Esophagus squamous epithelium (tissue), 5 donors: ENCODE measurements at places on chromosomes 5 and 9. TPM values are rescaled to one million over a fixed set of nuclear protein-coding genes. Genes with fewer than 3 reads are reported as not detected.

- no peak for DNase-seq
Measured at GRCh38 chr5:96065685-96066385, 104.2 kb upstream of the ELL2 start.

DNA sequence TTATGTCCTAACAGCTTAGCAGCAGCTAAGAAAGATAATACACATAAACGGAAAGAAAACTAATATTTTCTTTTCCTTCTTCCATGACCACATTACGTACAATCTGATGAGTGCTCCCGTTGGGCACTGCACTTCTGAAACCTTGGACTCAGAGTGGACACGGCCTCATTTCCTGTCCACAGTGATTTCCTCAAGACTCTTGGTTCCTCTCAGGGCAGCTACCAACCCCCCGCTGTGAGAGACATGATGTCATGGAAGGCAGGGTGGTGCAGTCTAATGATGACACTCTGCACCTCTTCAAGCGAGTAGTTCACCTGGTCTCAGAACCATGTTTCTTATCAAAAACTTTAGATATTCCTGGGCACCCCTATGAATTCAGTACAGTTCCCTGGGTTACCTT lies 68.7 kb upstream of the CTSL start:
- no peak for DNase-seq

GRCh38 chr9:106600955-106601560 lies 261.9 kb upstream of the ZNF462 start:
- DNase-seq: no peak

GRCh38 chr9:89065921-89066320 lies 74.7 kb downstream of the S1PR3 start:
- DNase-seq: no peak

GRCh38 chr9:10633785-10634184 lies 21.0 kb upstream of the PTPRD start:
- DNase-seq: no peak

- DNase-seq: no peak
Measured at GRCh38 chr5:24595329-24595728, 49.4 kb downstream of the CDH10 start.

- DNase-seq: no peak
Measured at GRCh38 chr5:149831492-149831891, 101.4 kb downstream of the PPARGC1B start.

DNA sequence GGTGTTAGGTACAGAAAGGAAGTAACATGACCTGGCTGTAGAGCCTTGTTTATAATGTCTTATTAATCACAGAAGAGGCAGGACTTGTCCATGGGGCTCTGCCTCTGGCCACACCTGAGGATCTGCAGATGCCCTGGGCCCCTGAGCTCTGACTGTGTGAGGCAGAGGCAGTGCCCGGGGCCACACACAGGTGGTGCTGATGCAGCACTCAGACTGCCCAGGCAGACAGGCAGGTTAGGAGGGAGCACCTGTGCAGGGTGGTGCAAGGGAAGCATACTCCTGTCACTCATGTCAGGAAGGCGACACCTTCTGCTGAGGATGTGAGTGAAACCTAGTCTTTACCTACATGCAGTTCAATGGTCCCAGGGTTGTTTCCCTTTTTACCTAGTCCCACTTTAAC lies 88.7 kb downstream of the CFAP90 start:
- DNase-seq: no peak

DNA sequence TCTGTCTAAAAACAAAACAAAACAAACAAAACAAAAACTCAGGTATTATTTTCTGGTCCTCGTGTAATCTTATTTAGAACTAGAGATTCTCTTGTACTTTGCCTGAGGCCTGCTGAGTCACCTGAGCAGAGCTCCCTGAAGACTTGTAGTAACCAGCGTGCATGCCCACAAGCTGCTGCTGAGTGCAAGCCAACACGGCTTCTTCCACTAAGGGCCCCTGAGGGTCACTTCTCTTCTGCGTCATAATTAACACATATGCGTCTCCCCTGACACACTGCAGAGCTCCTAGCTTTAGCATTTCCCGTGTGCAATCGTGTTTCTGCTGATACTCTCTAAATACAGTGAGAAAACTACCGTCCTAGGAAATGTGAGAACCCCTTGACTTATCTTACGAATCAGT lies 10.9 kb upstream of the NDFIP1 start:
- no peak for DNase-seq

GRCh38 chr9:108786901-108787689 lies 68.7 kb downstream of the ACTL7B start:
- DNase-seq: no peak

DNA sequence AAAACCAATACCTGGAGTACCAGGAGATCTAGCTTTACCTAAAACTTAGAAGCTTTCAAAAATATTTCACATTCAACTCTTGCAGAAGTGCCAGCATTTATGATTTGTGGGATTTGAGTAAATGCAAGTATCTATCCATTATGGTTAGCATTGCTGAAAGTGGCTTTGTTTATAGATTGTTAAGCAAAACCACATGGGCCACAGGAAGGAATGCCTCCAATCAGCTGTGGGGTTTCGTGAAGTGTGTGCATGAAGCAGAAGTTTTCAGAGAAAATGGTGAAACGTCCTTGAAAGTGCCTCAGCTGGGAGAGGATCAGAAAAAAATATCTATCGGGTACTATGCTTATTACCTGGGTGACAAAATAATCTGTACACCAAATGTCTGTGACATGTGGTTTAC lies 4.2 kb downstream of the LECT2 start:
- DNase-seq: no peak

DNA sequence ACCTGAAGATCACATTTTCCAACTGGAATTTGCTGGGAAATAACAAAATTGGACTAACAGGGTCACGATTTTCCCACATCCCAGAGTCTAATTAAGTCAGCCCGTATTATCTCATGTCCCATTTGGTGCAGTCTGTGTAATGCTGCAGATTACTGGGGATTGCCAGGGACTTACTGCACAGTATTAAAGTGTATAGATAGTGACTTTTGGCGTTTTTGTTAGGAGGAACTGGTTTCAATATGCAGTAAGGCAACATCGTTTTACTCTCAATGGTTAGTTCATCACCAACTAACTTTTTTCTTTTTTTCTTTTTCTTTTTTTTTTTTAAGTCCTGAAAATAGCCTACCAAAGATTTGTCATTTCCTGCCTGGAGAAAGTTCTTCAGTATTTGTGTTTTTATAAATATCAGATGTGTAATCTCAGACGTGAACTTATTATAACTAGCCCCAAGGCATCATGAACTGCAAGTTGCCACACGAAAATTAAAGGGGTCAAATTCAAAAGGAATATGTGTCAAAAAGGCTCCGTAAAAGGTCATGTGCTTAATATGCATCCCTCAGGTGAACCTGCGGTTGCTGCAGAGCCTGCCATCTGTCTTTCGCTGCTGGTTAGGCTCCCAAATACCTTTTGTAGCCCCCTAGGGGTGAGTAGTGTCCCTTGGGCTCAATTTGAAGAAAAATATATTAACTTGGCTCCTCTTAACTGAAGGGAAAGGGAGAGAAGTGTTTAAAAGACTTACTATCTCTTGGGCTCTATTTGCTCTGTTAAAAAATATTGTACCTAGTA lies 176.7 kb upstream of the ADAMTSL1 start:
- no peak for DNase-seq

DNA sequence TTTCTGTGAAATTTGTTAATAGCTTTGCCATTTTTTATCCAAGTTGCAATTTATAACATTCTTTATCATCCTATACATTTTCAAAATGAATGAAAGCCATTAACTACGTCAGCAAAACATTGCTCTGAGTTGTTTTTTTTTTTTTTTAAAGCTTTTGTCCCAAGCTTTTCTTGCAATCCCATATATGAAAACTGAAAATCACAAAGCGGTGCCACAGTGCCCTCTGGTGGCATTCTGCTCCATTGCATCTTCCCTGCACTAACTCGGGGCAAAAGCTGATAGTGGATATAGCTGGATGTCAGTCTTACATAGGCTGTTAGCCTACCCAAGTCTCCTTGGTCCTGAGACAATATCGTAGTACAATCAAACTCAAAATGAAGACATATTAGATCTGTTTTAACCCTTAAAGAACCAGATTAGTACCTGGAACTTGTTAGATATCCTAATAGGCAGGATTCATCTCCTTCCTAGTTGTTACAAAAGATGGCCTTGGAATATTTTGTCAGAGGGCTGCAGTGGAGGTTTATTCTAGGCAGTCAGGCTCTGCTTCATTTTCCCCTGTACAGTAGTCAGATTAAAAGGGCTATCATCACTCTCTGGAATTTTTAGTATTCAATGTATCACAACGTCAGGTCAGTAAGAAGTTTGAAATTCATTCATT lies 669.9 kb downstream of the PTPRD start:
- no peak for DNase-seq

DNA sequence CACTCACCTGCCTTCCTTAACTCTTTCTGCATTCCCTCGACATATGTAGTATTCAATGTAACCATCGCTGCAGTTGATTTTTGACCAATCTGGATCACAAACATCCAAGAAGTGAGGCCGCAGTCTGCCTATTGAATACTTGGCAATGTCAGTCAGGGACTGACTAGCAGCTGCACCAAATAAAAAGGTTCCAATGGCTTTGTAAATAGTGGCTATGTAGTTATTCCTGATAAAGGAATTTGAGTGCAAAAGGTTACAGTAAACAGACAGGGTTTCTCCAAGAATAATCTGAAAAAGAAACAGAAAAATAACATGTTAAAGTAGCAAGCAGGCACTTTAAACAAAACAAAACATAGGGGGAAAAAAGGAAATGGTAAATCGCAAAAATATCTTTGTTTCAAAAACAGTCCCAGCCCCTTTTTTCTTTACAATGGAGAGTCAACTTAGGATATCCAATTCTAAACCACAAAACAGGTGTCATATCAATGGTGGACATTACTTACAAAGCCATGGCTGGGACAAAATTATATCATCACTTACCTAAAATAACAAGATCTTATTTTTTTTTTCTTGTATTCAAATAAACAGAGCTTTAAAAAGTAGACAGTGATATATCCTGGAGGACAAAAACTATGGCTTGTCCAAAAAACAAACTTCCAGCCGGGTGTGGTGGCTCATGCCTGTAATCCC lies 66.8 kb downstream of the PLPP1 start:
- DNase-seq: no peak

GRCh38 chr5:38601133-38601862 lies 44.9 kb upstream of the LIFR start:
- DNase-seq: no peak

DNA sequence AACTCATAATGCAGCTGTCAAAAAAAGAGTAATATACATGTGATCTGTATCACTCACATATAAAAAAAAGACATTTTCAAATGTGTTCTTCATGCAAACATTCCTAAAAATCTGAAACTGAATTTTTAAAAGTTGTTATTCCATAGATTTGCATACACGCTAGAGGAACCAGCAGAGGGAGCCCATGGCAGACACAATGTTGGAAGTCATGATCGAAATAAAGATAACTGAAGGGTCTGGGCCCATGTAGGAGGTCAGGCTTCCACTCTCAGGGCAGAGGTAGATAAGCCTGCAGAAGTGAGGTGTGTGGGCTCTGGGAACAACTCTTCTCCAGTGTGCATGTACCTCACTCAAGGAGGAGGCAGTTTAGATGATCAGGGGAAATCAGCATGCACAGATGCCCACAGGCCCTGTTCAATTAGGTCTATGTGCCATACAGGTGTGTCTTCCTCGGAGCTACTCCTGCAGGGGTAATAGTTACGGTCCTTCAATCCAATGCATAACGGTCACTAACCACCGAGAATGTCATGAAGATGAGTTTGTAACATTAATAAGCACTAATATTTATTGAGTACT lies 208.6 kb downstream of the EPB41L4A start:
- no peak for DNase-seq

DNA sequence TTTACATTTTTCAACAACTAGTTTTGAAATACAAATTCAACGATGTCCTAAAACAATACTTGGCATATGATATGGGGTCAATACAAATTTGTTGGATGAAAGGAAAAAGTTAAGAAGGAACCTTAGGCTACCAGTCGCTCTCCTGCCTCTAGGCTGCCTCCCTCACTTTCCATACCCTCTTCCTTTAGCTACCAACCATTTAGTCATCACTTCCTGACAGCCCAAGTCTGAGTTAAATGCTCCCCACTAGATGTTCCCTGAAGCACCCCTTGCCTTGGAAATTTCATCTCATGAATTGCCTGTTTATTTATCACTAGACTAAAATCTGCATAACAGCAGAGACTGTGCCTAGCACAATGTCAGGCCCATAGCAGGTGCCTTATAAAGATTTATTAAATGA lies 2.7 kb upstream of the LARS1 start:
- no peak for DNase-seq

GRCh38 chr5:178244576-178244975 lies 12.0 kb upstream of the PHYKPL start:
- DNase-seq: no peak

- no peak for DNase-seq
Measured at GRCh38 chr5:162529886-162530285, 462.3 kb downstream of the GABRG2 start.

DNA sequence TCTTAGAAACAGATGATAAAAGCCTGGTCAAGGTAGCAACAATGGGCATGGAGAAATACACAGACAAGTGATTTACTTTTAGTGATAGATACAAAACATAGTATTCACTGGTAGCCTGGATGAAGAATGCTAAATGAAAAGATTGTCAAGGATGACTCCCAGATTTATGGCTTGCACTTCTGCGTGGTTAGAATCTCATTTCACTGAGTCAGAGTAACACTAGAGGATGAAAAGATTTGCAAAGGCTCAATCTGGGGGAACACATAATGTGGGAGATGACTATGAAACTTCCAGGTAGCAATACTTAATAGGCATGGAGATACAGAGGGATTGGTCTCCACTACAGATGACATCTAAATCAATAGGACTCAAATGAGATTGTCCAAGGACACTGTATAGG lies 38.4 kb downstream of the AGTPBP1 start:
- no peak for DNase-seq

The TNFSF8 gene
- total RNA-seq: 0.34 TPM

The HSPB3 gene
- 2.4 TPM for total RNA-seq

The SPINK9 gene
- total RNA-seq: not detected

The LECT2 gene
- total RNA-seq: not detected

The ANAPC2 gene
- total RNA-seq: 29.3 TPM

The IL5 gene
- total RNA-seq: not detected

The SPATA6L gene
- 1.1 TPM for total RNA-seq

The NUTM2G gene
- total RNA-seq: not detected

The IFNK gene
- not detected for total RNA-seq

The PCA3 gene
- not detected for total RNA-seq

The TTF1 gene
- total RNA-seq: 4.4 TPM

The CSF1R gene
- 25.1 TPM for total RNA-seq

The SLC2A6 gene
- total RNA-seq: 0.42 TPM
